Heart left ventricle (tissue), 16 donors: ENCODE measurements at places on chromosomes 4 and X. TPM values are rescaled to one million over a fixed set of nuclear protein-coding genes. Genes with fewer than 3 reads are reported as not detected.

DNA sequence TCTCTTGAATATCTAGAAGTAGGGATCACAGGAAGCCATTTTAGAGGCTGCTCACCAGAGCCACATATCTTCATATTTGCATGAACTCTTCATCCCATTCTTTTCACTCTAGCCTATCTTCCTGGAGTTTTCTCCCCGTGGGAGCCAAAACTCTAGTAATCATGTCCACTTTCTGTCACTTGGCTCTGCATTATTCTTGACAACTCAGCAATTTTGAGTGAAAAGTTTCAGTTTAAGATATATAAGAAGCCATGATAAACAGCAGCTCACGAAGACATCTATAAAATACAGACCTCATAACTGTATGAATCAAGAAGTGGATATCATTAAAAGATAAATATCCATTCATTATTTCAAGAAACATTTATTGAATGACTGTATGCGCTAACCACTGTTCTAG lies 79.1 kb upstream of the NR0B1 start:
- no peak for DNase-seq
- no peaks in the 10 kb centered on the region for H3K27me3 ChIP-seq
- no peaks in the 10 kb centered on the region for H3K36me3 ChIP-seq
- H3K4me3 ChIP-seq = no peak overlapping the region

- H3K27me3 ChIP-seq = no peaks in the 10 kb centered on the region
- no peak overlapping the region for H3K27ac ChIP-seq
- no peaks in the 10 kb centered on the region for H3K4me1 ChIP-seq
- no peaks in the 10 kb centered on the region for H3K36me3 ChIP-seq
These were observed 105.4 kb downstream of the SYNPO2 start for GRCh38 chr4:118994030-118994429.

DNA sequence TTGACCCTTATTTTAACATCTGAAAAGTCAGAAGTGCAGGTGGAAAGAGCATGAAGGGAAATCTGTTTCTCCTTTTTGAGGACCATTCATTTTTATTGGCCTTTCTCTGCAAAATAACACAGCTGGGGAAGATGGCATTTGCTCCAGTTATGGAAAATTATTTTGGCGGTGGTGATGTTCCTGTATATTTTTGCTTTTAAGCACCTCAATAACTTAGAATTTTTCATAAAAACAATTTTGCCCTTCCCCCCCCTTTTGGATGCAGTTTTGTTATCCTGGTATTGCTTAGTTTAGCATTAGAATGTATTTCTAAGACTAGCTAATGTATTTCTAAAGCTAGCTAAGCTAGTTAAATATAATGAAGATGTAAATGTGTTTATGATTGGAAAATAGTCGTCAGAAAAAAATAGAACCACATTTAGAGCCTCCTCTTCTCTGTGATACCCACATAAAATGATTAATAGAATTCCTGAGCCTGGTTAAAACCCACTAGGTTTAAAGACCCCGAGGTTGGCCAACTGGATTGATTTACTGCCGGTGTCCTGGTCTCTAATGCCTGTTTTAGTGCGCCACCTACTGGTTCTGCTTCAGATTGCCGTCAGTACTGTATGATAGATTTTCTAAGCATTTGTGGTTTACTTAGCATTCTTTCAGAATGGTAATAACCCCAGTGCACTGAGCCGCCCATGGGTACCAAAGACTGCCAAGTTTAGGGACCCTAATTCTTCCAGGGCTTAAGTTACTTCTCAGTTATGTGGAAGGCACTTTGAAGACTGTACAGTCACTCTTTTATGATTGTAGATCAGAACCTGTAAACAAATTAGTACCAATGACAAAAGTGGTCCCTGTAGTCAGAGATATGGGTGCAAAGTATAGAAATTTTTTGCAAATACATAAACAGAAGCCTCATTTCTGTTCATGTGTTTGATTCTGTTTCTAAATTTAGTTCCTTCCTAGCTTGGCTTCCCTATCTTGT lies 11.4 kb downstream of the KLF3 start:
- H3K36me3 ChIP-seq = no peaks in the 10 kb centered on the region
- peaks cover 82% of the 10 kb centered on the region for H3K4me1 ChIP-seq
- H3K4me3 ChIP-seq = no peak overlapping the region
- peak overlapping the region; percentile 99 for H3K27ac ChIP-seq
- H3K27me3 ChIP-seq = no peaks in the 10 kb centered on the region
- DNase-seq = peak; percentile 78

DNA sequence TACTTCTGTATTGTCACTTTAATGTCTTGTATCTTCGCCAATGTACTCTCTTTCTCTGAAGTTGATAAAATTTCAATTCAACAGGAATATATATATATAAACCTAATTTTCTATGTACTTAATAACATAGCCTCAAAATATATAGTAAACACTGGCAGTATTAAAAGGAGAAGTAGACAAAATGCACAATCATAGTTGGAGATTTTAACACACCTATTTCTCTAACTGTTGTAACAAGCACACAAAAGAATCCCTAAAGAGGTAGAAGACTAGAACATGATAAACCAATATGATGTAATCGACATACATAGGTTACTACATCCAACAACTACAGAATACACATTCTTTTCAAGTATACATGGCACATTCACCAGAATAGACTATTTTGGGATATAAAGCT lies 65.5 kb downstream of the ZNF81 start:
- H3K27me3 ChIP-seq = no peaks in the 10 kb centered on the region
- no peak overlapping the region for H3K27ac ChIP-seq
- H3K4me1 ChIP-seq = no peaks in the 10 kb centered on the region
- DNase-seq = no peak
- H3K4me3 ChIP-seq = no peak overlapping the region

DNA sequence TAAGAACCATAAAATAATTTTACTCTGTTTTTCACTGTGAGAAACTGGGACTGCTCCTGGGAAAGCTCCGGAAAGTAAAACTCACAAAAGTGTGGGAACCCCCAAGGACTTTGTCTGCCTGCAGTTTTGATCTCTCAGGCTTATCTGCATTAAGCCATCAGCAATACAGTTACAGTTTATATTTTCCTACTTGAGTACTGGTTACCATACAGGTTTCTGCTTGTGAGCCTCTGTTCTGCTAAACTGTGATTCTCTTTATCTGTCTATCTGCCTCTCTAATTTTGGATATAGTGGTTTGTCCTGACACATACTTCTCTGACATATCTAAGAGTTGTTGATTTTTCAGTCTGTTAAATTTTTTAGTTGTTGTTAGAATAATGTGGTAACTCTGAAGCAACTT lies 11.6 kb downstream of the PABPC4L start:
- no peaks in the 10 kb centered on the region for H3K36me3 ChIP-seq
- DNase-seq = no peak
- no peak overlapping the region for H3K4me3 ChIP-seq
- H3K4me1 ChIP-seq = no peaks in the 10 kb centered on the region
- H3K27me3 ChIP-seq = no peaks in the 10 kb centered on the region

GRCh38 chrX:94058728-94059382 lies 384.8 kb downstream of the FAM133A start:
- H3K27me3 ChIP-seq = no peaks in the 10 kb centered on the region
- H3K27ac ChIP-seq = no peak overlapping the region
- H3K4me1 ChIP-seq = no peaks in the 10 kb centered on the region
- H3K4me3 ChIP-seq = no peak overlapping the region
- no peaks in the 10 kb centered on the region for H3K36me3 ChIP-seq
- no peak for DNase-seq

DNA sequence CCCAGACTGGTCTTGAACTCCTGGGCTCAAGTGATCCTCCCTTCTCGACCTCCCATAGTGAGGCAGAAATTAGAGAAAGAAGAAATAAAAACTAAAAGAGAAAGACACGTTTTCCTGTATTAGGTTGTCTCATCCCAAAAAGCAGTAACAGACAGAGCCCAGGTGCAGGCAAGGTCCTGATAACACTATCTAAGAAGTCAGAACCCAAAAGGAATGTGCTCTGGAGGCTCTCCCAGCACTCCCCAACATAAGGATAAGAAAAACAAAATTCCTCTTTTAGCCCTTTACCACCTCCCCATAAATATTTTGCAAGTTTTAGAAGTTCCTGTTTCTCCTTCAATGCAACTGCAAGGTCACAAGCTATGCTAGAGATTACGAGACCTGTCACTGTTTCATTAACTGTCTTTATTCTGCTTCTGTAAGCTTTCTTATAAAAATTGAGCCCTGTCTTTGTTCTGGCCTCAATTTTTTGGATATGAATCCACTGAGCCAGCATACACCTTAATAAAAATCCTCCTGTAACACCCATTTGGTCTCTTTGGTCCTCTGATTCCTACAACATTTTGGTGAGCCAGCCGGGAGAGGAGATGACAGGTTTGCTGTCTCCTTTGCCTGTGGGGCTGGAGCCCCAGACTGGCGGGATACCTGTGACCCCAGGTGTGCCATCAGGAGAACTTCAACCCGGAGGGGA lies 25.9 kb downstream of the LIAS start:
- DNase-seq = no peak
- H3K36me3 ChIP-seq = no peaks in the 10 kb centered on the region
- H3K27ac ChIP-seq = no peak overlapping the region
- H3K4me1 ChIP-seq = no peaks in the 10 kb centered on the region

GRCh38 chr4:1976416-1977352 lies 32.1 kb downstream of the NELFA start:
- no peaks in the 10 kb centered on the region for H3K27me3 ChIP-seq
- peaks cover 88% of the 10 kb centered on the region for H3K36me3 ChIP-seq
- no peaks in the 10 kb centered on the region for H3K4me1 ChIP-seq
- no peak for DNase-seq
- no peak overlapping the region for H3K4me3 ChIP-seq

GRCh38 chr4:165519591-165519990 lies 140.8 kb downstream of the CPE start:
- no peaks in the 10 kb centered on the region for H3K4me1 ChIP-seq
- no peaks in the 10 kb centered on the region for H3K36me3 ChIP-seq
- H3K4me3 ChIP-seq = no peak overlapping the region
- H3K27ac ChIP-seq = no peak overlapping the region
- no peaks in the 10 kb centered on the region for H3K27me3 ChIP-seq
- no peak for DNase-seq

DNA sequence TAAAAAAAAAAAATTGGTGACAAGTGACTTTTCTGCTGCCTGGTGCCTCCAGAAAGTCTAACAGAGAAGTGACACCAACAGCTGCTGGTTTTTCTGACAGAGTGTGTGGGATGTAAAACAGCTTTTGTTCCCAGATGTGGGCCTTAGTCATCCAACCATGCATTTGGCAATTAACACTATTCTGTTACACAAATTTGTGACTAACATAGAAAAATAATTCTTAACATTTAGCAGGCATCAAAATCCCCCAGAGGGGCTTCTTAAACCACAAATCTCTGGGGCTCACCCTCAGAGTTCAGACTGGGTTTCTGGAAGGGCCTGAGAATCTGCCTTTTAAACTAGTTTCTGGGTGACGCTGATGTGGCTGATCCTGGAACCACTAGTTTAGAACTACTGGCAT lies 100.5 kb upstream of the PCDH7 start:
- H3K27me3 ChIP-seq = no peaks in the 10 kb centered on the region
- no peaks in the 10 kb centered on the region for H3K36me3 ChIP-seq
- no peak overlapping the region for H3K27ac ChIP-seq
- H3K4me3 ChIP-seq = no peak overlapping the region

- H3K27ac ChIP-seq = no peak overlapping the region
- no peaks in the 10 kb centered on the region for H3K36me3 ChIP-seq
- DNase-seq = no peak
- H3K27me3 ChIP-seq = peaks cover 8% of the 10 kb centered on the region
- H3K4me3 ChIP-seq = no peak overlapping the region
These were observed 45.9 kb downstream of the USP11 start for GRCh38 chrX:47278691-47279090.

DNA sequence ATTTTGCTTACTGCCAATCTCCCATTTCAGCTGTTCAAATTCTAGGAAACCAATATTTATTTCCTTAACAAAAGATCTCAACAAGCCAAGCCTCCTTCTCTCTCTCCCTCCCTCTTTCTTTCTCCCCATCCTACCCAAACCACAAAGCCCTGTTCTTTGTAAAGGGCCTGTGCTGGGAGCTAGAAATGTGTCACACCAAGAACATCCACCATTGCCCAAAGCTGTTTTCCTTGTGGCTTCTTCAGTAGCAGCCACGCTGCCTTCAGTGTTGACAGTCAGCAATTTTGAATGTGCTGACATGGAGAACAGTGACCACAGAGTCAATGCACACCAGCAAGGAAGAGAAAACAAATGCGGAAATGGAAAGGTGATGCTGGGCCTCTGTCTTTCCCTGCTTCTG lies 203.0 kb downstream of the MAML3 start:
- H3K36me3 ChIP-seq = no peaks in the 10 kb centered on the region
- peak overlapping the region; percentile 70 for H3K27ac ChIP-seq
- peaks cover 16% of the 10 kb centered on the region for H3K4me1 ChIP-seq
- no peak overlapping the region for H3K4me3 ChIP-seq
- no peak for DNase-seq

DNA sequence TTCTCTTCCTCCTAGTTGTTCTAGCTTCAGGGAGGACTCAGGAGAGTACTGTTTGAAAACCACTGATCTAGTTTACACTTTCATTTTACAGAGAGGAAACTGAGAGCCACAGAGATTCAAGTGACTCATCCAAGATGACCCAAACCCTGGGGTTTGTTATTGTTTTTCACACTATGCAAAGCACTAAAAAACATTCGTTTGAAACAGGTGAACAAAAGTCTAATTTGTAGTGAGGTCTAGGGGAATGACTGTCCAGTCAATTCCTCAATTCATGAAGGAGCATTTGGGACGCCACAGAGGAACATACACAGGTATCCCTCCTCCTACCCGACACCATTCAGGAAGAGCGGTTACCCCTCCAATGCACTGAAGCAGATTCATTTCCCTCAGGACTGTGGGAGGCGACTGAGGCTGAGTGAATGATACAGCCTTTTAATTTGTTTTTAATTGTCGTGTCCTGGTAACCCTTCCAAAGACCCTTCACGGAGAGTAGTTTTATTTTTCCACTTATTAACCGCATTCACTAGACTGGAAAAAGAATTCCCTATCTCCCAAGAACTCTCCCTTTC lies 30.3 kb downstream of the TLR10 start:
- H3K4me1 ChIP-seq = no peaks in the 10 kb centered on the region
- no peak overlapping the region for H3K4me3 ChIP-seq
- no peaks in the 10 kb centered on the region for H3K36me3 ChIP-seq
- no peak for DNase-seq
- H3K27ac ChIP-seq = peak overlapping the region; percentile 72

GRCh38 chr4:55722132-55722531 lies 86.0 kb upstream of the NMU start:
- H3K4me1 ChIP-seq = no peaks in the 10 kb centered on the region
- DNase-seq = no peak
- H3K36me3 ChIP-seq = no peaks in the 10 kb centered on the region
- no peak overlapping the region for H3K27ac ChIP-seq
- no peaks in the 10 kb centered on the region for H3K27me3 ChIP-seq
- H3K4me3 ChIP-seq = no peak overlapping the region

- peak overlapping the region; percentile 72 for H3K27ac ChIP-seq
- H3K4me1 ChIP-seq = no peaks in the 10 kb centered on the region
- no peaks in the 10 kb centered on the region for H3K27me3 ChIP-seq
- no peak for DNase-seq
- peak overlapping the region; percentile 62 for H3K4me3 ChIP-seq
These were observed 595 bp downstream of the MBNL3 start for GRCh38 chrX:132488180-132488705.

Gene IDS
- total RNA-seq = 70.8 TPM

Gene TAF9B
- 22.4 TPM for total RNA-seq

Gene FABP2
- not detected for total RNA-seq

Gene TMPRSS11F
- total RNA-seq = not detected

Gene UGT2A3
- total RNA-seq = not detected

Gene PGAM4
- not detected for total RNA-seq
